ENCODE measurements at places on chromosomes 2 and 18.

DNA sequence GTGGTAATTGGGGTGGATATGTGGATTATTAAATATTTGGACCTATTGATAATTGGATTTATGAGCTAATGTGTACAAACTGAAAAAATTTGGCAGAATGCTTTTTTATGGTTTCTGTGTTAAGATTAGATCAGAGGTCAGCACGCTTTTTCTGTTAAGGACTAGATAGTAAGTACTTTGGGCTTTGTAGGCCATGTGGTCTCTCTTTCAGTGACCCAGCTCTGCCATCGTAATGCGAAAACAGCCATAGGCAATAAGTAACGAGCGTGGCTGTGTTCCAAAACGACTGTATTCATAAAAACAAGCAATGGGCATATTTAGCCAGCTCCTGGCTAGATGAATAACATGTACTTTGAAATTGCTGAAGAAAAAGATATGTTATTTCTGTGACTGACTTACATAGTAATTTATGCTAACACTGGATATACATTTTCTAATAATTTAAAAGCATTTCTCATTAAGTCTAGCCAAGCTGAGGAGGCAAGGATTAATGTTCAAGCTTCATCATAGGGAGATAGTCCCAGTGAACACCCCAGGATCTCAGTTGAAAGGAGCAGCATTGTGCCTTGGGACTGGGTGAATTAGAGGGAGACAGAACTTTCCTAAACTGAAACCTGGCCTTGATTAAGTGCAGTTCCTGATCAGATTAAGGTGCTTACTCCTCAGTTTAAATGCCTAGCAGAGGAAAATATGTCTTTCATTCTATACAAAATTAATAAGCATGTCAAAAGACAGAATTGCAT lies 20.0 kb downstream of the CCDC138 start:
- DNase-seq = no peak

DNA sequence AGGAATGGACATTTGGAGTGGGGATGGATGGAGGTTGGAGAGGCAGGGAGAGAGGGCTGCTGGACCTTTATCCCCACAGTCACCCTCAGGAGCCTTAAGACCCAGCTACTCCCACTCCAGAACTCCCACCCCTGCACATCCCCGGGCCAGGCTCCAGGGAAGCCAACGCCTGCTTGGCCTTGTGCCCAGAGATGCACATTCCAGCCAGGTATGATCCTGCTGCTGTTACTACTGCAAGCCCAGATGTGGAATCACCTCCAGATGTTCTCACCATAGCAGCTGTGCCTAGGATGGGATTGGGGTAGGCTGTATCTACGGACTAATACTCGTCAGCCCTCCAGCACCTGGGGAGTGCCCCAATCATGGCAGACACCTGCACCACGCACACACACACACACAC lies 71.7 kb downstream of the ZFP36L2 start:
- DNase-seq = no peak

- DNase-seq = no peak
These were observed 1529.8 kb downstream of the RPIA start for GRCh38 chr2:90221300-90221651.

DNA sequence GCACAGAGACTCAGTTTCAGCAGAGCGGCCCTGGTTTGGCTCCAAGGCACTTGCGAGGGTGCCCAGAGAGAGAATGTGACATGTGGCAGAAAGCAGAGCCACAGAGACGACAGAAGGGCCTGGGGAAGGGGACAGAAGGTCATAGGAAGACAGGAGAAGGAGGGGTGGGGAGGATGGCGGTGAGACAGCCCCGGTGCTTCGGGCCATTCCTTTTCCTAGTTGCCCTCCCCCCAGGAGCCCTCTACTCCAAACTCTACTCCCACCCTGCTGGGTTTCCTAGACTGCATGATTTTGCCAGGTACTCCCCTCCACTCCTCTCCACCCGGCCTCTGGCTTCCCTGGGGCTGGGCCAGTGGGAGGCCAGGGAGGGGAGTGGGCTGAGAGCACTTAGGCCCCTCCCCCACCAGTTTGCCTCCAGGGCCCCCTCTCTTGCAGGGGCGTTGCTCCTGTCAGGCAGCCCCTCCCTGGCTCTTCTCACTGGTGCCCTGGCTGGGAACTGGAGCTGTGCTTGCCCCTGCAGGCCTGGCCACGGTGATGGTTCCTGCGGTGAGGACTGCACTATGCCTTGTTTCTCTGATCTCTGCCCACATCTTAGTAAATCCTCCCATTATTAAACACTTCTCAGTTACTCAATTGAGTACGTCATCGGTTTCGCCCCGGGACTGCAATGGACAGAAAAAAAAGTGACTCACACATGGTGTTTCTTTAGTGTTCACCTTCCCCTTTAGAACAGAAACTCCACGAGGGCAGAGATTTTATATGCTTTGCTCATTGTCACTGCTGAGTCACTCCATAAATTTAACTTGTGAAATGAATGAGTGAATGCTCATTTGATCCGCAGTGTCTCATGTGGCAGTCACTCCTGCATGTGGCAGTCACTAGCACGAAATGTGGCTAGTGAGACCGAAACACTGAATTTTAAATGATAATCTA lies 58.7 kb upstream of the SP3 start:
- no peak for DNase-seq

- DNase-seq = no peak
These were observed 47.5 kb downstream of the ASB18 start for GRCh38 chr2:236216711-236217110.

All from stimulated activated naive B cell treated with anti-CD40 and anti-IgM and Interleukin-4, amounts not matched to agents 10 μg/mL and 1 μg/mL and 100 μg/mL, for 72 hours (primary cell).